ENCODE measurements at places on chromosomes 2 and 18.
A peak's percentile ranks its signal among the peaks of the same experiment; 100 is the strongest.

GRCh38 chr2:3184167-3184566 lies 193.5 kb downstream of the EIPR1 start:
- no peak for DNase-seq

GRCh38 chr2:68764041-68764805 lies 29.6 kb downstream of the ARHGAP25 start:
- no peak for DNase-seq

- no peak for DNase-seq
These were observed 139.0 kb downstream of the MSH2 start for GRCh38 chr2:47541848-47542450.

DNA sequence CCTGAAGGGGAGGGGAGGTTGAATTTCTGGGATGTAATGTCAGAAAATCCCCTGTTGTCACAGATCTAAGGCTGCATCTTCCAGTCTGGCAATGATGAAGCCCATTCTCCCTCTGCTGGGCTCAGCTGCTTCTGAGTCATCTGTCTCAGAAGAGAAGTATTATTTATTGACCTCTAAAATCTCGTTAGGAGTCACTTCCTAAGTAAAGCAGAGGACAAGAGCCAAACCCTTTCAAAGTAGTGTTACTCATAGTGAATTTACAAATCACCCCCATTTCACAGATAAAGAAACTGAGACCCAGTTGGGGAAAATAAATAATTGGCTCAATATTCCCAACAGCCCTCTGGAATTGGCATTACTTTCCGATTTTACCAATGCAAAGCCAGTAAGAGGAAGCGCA lies 167.3 kb upstream of the SKOR2 start:
- DNase-seq: peak; percentile 70

DNA sequence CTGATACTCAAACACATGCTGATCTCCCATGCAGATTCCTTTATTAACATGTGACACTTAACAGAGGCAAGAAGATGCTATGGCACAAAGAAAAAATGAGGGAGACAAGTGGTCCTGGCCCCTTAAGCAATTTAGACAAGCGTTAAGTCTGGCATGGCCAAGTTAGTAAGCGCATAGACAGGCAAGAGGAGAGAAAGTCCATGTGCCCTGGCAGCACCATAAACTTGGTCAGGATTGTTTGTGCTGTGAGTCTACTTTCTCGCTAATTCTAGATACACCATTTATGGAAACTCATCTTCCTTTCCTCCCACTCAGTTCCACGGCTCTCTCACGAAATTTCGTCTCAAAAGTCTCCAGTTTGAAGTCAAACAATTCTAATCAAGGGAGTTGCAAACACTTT lies 138.9 kb downstream of the RBMS1 start:
- DNase-seq: no peak

DNA sequence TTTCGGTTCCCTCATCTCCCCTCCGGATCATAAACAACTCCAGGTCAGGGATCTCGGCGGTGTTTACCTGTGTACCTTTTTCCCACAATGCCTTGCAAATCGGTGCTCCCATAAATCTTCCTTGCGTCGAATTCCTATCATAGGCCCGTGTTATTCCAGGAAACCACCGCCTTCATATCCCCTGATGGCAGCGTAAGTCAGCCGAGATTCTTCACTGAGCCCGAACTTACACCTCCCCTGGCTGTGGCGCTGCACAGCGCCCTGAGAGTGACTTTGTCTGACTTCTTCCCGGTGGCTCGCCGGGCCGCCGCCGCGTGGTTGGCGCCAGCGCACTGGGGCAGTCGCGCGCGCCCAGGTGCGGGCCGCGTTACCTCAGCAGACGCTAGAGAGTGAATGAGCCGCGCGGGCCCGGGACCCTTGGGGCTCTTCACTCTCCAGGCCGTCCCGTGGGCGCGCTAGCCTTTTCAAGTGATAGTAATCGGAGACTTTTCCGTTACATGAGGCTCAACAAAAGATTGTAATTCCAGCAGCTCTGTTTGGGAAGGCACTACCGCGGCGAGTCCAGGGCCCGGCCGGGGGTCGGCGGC lies 101.6 kb downstream of the SPTBN1 start:
- DNase-seq: peak; percentile 66

DNA sequence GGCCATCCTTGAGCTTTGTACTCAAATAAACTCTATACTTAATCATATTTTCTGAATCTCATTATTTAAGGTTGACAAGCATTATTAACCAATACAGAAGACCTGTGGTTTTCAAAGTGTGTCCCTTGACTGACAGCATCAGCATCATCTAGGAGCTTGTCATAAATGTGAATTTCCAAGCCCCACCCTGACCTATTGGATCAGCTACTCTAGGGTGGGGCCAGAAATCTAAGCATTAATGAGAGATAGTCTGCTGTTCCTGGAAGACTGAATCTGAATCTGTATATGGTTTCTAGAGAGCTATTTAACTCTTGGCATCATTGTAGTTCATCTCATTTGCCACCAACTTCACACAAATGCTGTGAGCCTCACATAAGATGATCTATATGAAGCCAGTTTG lies 86.6 kb downstream of the CD8B2 start:
- DNase-seq: no peak

GRCh38 chr2:1678609-1679008 lies 65.7 kb downstream of the PXDN start:
- no peak for DNase-seq

DNA sequence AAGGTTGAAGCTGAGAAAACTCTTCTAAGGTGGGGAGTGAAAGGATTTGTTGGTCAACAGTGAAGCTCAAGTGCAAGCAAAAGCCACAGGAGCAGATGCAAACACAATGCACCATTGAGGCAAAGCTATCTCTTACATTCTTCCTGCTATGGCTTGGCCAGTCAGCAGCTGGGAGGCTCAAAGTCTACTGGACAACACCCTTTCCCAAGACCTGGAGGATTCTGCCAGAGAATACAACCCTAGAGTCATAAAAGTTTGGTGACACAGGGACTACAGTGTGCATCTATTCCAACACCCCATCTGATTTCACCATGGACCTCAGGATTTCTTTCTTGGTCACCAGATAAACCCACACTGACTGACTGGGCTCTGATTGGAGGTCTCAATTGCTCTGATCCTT lies 342.0 kb downstream of the HRH4 start:
- DNase-seq: no peak
